ENCODE measurements at places on chromosomes 7 and 10.

DNA sequence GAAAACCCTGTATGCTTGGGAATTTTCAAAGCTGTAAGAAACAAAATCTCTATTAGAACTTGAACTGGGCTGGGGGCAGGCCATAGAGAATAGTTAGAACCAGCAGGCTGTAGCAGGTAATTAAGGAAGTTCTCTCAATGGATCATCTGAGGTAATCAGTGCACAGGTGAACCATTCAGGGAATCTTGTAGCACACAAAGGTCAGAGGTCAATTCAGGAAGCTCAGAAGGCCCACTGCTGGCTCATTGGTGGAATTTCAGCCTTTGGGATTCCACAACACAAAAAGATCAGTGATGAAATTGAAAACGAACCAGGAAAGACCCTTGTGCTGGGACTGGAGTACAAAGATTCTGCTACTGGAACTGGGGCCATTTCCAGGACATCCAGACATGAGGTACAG, 82.0 kb downstream of the TMEM168 start:
- DNase-seq, result no peak

GRCh38 chr7:29435167-29435566, 128.5 kb upstream of the PRR15 start:
- no peak for DNase-seq

DNA sequence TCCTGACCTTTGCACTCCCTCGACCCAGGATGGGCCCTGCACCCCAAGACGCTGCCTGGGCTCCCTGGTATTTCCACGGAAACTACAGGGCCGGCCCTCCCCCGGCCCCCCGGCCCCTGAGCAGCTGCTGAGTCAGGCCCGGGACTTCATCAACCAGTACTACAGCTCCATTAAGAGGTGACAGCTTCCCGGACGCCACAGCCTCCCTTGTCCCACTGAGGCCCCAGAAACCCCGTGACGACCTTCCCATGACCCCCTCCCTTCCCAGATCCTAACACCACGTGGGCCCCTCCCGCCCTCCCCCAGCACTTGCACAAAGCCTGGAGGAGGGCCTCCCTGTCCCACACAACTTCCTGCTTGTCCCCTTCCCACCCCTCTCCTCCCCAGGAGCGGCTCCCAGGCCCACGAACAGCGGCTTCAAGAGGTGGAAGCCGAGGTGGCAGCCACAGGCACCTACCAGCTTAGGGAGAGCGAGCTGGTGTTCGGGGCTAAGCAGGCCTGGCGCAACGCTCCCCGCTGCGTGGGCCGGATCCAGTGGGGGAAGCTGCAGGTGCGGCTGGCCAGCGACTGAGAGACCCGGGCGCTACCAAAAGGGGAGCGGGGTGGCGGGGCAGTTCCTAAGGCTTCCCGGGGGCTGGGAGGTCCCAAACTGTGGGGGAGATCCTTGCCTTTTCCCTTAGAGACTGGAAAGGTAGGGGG, 5.7 kb downstream of the NOS3 start:
- no peak for DNase-seq

DNA sequence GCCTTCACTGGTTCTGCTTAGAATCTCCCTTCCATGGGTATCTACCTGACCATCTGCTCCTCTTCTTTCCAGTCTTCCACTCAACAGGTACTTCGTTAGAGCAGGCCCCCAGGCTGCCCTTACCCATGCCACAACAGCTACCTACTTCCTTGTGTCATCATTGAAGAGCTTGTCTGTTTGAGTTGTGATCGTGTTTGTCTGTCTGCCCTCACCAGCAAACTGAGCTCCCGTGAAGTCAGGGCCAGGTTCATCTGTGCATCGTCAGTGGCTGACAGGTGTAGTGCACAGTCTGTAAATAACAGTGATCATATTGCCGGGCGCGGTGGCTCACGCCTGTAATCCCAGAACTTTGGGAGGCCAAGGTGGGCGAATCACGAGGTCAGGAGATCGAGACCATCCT, 5.0 kb downstream of the NIPSNAP2 start:
- DNase-seq, result no peak

DNA sequence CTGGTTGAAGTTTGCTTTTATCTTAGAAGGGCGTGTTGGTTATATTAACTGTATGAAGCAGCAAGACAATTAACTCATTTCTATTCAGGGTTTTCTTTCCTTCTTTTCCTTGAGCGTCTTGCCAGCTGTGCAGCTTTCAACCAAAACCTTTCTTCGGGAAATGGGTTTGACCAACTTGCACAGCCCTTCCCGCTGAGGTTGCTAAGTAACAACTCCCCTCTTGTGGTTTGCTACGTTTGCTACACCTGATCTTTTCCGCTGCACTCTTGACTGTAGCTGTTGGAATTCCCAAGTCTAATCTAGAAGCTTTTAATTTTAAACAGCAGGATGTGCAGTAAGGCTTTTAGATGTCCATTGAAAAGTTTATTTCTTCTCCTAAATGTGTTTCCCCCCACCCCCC, 116.9 kb downstream of the CDCA7L start:
- no peak for DNase-seq

- DNase-seq, result no peak
Observed at GRCh38 chr7:49631960-49632359, 141.5 kb upstream of the VWC2 start.

- no peak for DNase-seq
Observed at GRCh38 chr10:124724279-124725027, 19.7 kb downstream of the FAM53B start.

GRCh38 chr7:121279060-121279620, 49.7 kb upstream of the WNT16 start:
- no peak for DNase-seq

DNA sequence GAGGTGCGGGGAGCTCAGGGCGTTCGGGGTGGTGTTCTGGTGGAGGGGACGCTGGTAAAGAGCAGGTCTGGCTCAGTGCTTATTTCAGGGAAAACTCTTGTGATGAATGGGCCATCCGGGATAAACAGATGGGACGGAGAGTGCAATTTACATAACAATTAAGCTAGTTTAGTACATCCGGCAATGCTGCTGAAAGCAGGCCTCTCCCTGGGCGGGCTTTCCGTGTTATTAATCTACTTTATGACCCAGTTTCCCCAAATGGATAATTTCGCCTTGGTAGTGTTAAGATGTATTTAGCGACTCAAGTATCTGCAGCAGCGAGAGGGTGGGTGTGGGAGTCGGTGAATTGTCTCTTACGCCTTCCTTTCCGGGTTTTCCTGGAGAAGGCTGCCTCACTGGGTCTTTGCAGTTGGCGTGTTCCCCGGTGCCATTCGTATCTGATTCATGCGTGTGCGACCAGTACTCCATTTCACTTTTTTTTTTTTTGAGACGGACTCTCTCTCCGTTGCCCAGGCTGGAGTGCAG, 25.2 kb downstream of the FOXK1 start:
- no peak for DNase-seq

DNA sequence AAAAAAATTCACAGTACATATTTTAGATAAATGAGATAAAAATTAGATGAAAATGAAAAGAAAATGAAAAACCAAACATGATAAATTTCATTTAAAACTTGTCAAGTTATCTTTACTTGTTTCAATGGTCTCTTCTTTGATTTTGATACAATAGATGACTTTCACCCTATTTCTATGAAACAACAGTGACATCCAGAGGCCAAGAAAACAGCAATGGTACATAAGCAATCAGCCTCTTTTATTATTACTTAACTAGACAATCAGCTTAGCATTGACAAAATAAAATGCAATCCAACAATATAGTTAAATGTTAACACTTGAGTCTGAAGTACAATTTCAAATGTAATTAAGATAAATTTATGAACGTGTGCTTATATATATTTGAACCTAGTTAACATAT, 74.8 kb upstream of the GPR37 start:
- no peak for DNase-seq

DNA sequence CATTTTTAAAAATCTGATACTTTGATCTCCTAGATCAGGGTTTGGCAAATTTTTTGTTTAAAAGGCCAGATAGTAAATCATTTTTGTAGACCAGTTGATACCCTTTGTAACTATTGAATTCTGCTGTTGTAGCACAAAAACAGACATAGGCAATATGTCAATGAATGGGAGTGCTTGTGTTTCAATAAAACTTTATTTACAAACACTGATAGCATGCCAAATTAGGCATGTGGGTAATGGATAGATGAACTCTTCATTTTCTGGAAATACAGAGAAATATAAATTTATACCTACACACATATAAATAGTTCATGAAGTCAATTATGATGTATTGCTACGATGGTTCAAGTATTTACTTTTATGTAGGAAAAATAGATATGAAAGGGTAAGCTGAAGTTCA, 60.4 kb downstream of the SEMA3A start:
- no peak for DNase-seq

DNA sequence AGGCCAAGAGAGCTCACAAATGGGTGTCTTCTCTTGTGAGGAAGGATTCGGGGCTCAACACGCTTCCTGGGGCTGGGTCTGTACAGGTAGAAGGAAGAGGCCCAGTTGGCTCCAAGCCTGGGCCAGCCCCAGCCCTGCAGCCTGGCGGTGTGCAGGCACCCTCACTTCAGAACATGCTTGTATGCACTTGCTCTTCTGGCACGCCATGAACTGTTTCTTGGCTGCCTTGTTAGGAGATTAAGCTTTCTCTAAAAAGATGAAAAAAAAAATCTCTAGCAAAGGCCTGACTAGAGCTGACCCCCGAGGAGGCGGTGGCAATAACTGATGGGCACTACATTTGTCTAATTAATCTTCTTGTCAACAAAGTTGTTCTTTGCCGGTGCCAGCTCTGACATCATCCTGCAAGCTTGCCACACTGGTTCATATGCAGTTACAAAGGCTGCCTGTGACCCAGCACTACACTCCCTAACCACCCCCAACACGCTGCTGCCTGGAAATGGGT, 94.7 kb downstream of the WDR11 start:
- no peak for DNase-seq

DNA sequence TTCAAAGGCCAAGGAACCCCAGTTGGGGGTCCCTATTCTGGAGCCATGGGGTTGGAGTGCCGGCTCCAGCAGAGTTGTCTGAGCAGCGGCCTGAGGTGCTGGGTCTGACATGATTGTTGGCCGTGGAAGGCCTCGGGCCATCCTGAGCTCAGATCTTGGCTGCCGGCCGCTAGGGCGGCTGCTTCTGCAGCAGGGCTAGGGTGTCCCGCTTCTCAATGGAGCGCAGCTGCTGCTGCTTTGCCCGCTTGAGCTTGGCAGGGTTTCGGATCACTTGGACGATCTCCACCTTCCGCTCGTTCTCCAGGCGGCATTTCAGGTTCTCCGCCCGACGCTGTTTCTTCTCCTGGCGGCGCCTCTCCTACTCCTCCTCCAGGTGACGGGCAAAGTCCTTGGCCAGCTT, 171.1 kb downstream of the HIBADH start:
- no peak for DNase-seq

DNA sequence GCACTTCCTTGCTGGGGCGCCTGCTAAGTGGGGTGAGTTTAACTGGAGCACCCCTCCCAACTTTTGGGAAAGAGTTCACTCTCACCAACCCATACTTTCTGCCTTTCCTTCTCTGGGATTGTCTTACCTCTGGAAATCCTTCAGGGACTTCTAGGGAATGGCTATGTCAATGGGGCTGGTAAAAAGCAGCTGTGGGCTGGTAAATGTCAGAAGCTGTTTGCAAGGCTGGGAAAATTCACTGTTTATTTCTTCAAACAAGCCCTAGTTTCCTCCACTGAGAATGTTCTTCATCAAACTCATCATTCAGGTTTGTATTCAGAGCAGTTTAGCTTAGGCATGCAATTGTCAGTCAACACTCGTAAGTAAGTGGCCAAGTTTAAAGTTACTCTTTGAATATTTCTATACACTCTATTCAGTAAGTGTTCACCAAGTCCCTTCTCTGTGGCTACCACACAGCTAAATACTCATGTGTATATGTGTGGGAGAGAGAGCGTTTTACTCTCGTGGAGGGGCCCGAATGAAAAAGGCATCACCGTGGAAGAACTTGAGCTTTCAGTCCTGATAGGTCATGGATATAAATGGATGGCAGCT, 654.8 kb downstream of the LRMDA start:
- no peak for DNase-seq

DNA sequence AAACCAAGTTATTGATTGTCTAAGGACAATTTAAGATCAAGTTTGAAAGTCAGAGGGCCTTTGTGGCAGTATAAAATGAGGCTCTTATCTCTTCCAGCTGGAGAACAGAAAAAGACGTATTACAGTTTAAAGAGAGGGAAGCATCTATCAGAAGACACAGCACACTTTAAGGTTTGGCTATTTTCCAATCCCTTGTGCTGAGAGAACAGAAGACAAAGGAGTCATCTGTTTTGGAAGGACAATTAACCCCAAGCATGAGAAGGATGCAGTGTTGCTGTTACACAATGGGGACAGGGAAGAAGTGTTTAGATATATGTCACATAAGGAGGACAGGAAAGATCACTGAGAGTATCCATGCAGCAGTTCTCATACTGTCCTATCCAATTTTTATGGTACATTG, 1224.2 kb upstream of the SORCS1 start:
- DNase-seq, result no peak

DNA sequence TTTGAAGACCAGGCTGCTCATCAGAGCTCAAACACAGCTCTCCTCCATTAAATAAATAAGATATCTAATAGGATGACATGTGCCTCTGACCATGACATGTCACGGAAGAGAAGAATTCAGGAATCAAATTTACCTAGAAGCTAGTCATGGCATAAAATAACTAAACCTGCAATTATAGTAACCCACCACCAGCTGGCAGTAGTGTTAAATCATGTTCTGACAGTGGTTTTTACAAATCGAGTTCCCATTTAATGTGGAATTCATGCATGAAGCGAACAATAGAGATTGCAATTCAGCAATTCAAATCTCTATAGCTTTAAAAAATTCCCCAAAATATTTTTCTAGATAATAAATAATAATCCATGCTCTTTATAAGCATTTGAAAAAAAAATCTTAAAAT, 74.6 kb upstream of the IKZF1 start:
- DNase-seq, result no peak

GRCh38 chr7:114212721-114213429, 201.7 kb upstream of the FOXP2 start:
- DNase-seq, result no peak

DNA sequence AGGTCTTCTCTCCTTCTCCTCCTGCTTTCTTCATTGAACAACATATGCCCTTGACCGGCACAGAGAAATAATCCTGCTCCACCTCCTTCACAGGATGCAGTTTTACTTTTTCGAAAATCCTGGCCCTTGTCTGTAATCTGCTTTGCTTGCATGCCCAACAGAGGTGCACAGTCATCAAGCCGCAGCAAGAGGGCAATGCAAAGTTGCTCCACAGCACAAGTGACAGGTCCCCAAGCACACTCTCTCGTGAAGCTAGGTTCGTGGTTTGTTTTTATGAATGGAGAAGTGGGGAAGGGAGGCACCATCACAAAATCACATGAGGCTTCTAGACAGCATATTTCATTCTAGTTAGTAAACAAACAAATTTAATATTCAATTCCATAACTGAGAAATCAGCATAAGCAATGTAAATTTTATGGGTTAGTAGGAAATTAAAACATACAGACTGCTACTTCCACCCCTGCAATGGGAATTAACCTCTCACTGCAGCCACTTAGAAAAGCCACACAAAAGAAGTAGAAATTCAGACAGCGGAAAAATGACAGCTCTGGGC, 178.8 kb downstream of the TPK1 start:
- DNase-seq, result no peak

- DNase-seq, result no peak
Observed at GRCh38 chr7:132275416-132276233, 300.6 kb downstream of the PLXNA4 start.

GRCh38 chr7:16396766-16397500, 24.4 kb downstream of the CRPPA start:
- DNase-seq, result no peak
